ENCODE measurements at places on chromosomes 4 and X.

- DNase-seq: peak; percentile 56
These were observed 18.6 kb upstream of the RNF128 start for GRCh38 chrX:106707771-106708454.

GRCh38 chr4:126687655-126688358 is 945.0 kb upstream of the INTU start:
- no peak for DNase-seq

DNA sequence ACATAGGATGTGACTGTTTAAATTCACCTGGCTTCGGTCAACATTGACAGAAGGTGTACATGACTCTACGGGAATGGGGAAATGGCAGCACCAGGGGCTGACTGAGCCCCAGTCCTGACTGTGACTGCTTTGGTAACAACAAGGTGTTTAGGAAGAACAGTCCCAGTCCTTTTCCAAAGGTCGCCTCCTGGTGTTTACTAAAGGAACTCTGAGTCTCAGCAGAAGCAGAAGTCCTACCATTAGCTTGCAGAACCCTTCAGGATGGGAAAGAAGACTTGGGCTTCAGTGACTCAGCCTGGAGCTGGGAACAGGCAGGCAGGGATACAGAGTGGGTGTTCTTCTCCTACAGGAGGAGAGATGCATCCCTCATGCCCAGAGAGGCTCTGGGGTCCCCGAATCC is 103.3 kb downstream of the MGST2 start:
- DNase-seq: no peak

- peak; percentile 63 for DNase-seq
These were observed 11.7 kb upstream of the FAT4 start for GRCh38 chr4:125303058-125303457.

GRCh38 chr4:161546902-161547301 is 616.9 kb downstream of the FSTL5 start:
- no peak for DNase-seq

DNA sequence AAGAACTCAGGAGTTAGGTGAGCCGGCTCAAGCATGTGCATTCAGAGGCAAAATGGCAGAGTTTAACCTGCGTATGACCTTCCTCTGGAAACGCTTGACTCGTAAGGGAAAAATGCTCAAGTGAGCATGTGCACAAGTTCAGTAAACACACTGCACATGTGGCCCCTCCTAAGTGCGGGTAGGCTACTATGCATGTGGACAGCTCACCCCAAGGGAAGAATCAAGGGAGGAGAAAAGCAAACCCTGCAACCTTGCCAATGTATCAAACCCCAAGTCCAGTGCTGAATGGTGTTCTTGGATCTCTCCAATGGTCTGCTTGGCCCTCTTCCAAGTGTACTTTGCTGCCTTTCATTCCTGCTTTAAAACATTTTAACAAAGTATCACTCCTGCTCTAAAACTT is 407.1 kb downstream of the ADAM29 start:
- no peak for DNase-seq

DNA sequence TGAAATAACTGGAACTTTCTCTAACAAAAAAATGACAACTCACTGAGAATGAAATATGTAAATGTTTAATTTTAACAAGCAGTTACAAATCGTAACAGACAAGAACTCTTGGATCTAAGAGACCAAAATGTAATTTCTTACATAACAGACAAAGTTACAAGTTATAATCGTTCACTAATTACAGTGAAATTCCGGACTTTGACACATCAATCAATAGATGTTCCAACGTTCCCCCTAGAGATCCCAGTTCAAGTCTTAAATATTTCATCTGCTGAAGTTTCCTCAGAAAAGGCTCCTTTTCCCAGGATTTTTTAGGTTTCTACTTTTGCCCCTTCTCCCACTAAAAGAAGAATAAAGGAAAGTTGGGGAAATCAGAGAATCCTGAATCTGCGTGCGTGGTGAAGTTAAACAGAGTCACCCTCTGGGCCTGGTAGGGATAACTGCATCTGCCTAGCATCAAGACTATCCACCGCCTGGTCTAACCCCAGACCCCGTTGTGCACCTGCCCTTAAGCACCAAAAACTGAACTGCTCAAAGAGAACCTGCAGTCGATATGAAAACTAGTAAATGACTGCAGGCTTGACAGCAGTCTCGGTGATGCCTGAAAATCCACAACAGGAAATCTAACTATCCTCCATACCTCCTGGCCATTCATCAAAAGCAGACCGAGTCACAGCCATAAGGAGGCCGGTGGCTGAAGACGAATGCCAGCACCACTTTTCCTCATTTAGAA is 2.3 kb downstream of the IRF2 start:
- DNase-seq: peak; percentile 42

- no peak for DNase-seq
These were observed 760.0 kb downstream of the FSTL5 start for GRCh38 chr4:161403781-161404180.

DNA sequence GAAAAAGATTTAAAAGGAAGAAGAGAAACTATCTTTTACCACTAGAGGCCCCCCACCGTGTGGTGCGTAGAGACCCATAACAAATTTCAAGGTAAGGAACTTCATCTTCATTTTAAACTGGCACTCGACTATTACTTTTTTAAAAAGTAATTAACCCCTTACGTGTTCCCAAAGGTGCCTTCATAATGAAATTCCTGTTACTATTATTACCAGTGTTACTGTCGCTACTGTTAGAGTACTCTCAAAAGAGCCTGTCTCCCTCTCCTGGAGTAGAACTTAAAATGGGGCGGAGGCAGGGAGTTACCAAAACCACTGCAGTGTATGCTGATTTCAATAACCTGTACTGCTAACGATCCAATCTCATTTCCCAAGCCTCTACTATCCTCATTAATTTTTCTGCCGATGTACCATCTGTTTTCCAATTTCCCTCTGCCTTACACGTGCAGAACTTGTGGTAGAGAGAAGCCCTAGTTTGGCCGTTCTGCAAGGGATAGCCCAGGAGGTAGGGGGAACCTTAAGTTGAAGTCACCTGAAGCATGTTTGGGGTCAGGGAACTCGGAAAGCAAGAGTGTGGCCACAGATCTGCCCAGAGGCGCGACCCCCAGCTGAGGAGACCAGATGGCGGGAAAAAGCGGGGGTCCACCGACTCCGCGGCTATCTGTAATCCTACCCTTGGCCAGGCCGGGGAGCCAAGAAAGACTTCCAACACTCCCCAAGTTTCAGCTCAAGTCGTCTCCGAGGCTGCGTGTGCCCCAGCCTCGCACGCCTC is 720 bp upstream of the STK26 start:
- no peak for DNase-seq

- no peak for DNase-seq
These were observed 86.8 kb downstream of the PPP1R2C start for GRCh38 chrX:42691196-42691595.

DNA sequence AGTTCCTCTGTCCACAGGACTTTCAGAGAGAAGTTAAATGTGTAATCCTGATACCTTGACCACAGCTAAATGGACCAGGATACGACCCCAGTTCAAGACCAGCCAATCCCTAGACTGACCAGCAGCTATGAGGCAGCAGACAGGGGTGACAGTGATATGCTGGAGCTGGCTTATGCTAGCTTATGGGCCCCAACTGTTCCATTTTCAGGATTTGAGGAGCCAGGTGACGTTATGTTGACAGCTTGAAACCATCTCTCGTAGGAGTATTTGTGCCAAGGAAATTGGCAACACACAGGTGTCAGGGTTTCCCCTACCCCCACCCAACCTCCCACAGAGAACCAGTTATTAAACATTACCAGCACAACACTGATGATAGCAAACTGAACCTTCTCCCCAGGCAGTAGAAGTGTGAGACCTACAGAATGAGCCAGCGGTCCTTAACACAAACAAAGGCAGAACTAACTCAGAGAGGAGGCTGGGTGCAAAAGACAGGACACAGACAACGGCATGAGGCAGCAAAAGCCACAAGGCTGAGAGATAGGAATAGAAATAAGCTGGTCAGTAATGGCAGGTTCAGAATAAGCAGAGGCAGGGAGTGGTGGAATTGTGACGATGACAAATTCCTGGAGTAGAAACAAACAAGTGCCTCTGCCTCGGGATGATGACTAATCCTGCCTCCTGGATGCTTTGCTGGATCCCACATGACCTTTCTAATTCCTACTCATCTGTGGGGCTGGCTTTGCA is 85.6 kb upstream of the CPEB2 start:
- peak; percentile 11 for DNase-seq

- peak; percentile 72 for DNase-seq
These were observed 15.2 kb upstream of the ANXA10 start for GRCh38 chr4:168076989-168077725.

DNA sequence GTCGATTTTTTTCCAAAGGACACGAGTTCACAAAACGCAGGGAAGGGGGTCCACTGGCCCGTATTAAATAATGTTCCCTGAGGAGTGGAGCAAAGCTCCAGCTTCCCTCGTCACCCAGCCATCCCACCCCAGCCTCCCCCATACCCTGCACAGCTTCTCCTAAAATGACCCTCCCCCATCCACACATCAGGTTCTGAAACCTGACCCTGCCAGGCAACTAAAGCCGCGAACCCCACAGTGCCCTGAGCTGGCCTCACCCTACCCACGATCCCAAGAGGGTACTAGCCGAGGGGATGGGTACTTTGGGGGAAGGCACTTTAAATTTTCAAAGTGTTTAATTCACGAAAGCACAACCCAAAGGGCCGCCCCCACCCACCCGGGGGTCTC is 634 bp downstream of the APOO start:
- DNase-seq: no peak

GRCh38 chr4:119113033-119113655 is 22.5 kb upstream of the MYOZ2 start:
- peak; percentile 96 for DNase-seq

- no peak for DNase-seq
These were observed 203.4 kb downstream of the CCNG2 start for GRCh38 chr4:77360451-77360850.

GRCh38 chrX:70479922-70480659 is 35.5 kb downstream of the DLG3 start:
- DNase-seq: peak; percentile 27

GRCh38 chrX:70293621-70294020 is 3.7 kb downstream of the KIF4A start:
- no peak for DNase-seq

- DNase-seq: no peak
These were observed 39.7 kb downstream of the HMGB2 start for GRCh38 chr4:173294444-173294843.

DNA sequence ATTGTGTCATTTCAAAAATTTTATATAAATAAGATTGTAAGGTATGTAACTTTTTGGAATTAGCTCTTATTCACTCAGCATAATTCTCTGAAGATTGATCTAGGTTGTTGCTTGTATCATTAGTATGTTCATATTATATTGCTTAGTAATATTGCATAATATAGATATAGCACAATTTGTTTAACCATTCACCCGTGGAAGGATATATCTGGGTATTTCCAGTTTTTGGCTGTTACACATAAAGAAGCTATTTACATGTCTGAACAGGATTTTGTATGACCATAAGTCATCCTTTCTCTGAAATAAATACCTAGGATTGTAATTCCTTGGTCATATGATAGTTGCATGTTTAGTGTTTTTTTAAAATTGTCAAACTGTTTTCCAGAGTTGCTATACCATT is 82.5 kb downstream of the CPEB2 start:
- no peak for DNase-seq

- DNase-seq: no peak
These were observed 48.0 kb upstream of the MAP3K15 start for GRCh38 chrX:19563327-19563726.

- no peak for DNase-seq
These were observed 15.4 kb upstream of the MMRN1 start for GRCh38 chr4:89879215-89879614.

- no peak for DNase-seq
These were observed 65.6 kb upstream of the AFAP1 start for GRCh38 chr4:8005033-8005808.

DNA sequence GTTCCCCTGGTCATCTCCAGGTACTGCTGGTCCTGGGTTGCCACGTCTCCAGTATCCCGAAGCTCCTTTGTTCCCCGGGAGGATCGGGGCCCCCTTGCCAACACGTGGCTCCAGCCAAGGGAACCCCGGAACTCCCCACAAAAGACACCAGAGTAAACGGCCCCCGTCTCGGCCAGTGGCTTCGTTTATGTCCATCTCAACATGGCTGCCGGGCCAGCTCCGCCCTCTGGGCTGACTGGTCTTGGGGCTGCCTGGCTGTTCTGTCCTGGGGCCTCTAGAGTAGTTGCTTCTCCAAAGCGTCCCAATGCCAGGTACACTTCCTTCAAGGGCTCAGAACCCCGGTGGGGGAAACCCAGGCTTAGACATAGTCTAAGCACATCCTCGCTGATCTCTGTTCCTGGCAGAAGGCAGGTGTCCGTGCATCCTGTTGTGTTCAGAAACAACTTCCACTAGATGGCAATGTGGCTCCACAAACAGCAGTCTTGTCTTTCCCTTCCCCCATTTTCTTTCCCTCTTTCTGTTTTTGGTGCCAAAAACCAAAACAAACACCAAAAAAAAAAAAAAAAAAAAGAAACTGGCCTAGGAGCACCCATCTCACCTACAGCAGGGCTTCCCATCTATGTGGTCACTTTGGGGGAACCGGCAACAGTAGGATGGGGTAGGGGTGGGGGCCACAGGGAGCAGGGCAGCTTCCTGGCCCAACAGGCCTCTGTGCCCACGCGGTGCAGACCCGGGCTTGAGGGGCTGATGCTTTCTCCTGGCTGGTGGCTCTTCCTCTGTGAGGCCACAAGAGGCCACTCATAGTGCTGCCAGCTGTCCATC is 35.3 kb downstream of the NBDY start:
- DNase-seq: peak; percentile 87

GRCh38 chr4:152850377-152850776 is 70.6 kb downstream of the ARFIP1 start:
- peak; percentile 72 for DNase-seq

DNA sequence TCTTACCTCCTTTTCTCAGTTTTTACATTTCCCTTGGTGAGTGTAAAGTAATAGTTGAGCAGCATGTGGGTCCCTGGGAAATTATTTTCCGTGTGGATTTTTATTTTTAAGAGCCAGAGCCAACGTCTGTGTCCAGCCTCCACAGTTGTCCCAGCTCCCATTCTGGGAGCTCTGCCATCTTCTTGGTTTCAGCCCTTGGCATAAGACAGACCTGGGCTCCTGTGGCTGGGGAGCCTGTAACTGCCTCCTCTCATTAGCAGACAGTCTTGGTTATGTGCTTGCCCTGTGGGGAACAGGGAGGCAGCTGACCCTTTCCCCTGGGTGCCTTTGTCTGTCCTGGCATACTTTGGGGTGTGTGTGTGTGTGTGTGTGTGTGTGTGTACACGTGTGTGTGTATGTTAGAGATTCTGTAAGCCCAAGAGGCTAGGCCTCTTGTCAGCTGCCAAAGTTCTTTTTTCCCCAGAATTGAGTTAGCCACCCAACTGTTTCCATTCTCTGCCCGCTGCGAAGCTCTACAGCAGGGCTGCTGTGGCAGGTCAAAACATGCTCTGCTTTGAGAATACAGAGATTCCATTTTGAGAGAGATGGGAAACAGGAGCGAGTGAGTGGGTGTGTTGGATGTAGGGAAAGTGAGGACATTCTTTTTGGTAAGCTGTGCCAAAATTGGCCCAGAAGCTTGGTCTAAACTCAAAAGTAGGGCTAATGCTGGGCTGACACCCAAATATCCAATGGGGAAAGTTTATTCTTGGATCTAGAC is 140.7 kb downstream of the TMEM164 start:
- DNase-seq: no peak

DNA sequence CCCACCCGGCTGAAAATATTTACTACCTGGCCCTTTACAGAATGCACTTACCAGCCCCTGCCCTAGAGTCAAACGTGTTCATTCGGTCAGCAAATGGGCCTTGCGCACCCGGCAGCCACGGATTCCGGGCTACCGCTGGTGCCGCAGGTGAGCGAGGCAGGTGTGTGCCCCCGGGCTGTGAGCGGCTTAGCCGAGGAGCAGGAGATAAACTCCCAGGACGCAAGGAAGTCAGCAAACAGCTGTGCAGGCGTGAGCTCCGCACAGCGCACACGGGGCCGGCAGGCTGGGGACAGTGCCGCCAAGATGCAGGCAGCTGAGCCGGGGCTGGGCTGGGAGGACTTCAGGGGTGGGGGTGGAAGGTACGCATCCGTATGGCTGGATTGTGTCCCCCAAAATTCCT is 211.2 kb upstream of the PSAPL1 start:
- no peak for DNase-seq

Data from fibroblast of villous mesenchyme (primary cell).